ENCODE measurements at places on chromosomes 16 and 17.

DNA sequence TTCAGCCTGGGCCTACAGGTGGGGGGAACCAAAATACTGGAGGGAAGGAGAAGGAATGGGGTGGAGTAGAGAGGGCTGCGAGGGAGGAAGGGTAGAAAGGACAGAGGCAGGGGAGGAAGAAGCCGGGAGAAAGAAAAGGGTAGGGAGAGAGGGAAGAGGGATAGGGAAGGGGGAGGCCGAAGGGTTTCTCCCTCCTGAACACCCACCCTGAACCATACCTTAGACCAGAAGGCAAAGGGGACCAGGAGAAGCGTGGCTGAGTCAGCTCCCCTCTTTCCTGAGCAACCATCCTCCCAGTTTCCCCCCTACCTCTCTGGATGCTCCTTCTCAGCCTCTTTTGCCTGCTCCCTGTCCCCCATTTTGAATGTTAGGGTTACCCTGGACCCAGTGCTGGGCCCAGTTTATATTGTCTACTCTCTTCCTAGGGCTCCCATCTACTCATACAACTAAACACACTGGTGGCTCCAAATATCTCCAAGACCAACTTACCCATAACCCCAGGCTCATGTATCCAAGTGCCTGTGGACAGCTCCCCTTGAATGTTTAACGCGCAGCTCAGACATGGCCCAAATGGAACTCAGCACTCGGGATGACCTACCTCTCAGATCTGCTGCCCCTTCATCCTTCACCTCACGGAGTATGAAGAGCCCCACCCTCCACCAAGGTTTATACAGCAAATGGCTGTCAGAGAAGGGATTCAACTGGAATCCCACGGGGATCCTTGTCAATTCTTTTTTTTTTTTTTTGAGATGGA lies 7.8 kb downstream of the TSPOAP1 start:
- no peak for DNase-seq

- DNase-seq: no peak
Observed at GRCh38 chr17:73446617-73447016, 134.8 kb upstream of the CDC42EP4 start.

DNA sequence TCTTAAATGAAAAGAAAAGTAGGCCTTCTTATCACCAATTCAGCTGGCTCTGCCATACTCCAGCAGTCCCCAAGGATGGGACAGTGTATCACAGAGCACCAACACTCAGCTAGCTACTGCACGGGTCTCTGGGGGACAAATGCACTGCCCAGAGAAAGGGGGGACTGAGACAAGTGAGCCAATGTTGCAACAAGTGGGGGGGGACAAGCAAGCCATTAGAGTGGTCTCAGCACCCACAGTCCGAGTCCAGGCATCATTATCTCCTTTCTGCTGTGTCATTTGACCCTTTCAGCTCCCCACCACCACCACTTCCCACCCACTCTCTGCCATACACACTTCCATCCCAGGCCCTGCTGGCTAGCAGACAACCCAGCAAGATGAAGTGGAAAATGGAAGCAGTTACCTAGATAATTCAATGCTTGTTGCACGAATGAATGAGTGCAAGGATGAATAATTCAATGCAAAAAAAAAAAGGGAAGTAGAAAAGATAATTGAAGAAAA lies 7.0 kb downstream of the TMEM132E start:
- DNase-seq: no peak

DNA sequence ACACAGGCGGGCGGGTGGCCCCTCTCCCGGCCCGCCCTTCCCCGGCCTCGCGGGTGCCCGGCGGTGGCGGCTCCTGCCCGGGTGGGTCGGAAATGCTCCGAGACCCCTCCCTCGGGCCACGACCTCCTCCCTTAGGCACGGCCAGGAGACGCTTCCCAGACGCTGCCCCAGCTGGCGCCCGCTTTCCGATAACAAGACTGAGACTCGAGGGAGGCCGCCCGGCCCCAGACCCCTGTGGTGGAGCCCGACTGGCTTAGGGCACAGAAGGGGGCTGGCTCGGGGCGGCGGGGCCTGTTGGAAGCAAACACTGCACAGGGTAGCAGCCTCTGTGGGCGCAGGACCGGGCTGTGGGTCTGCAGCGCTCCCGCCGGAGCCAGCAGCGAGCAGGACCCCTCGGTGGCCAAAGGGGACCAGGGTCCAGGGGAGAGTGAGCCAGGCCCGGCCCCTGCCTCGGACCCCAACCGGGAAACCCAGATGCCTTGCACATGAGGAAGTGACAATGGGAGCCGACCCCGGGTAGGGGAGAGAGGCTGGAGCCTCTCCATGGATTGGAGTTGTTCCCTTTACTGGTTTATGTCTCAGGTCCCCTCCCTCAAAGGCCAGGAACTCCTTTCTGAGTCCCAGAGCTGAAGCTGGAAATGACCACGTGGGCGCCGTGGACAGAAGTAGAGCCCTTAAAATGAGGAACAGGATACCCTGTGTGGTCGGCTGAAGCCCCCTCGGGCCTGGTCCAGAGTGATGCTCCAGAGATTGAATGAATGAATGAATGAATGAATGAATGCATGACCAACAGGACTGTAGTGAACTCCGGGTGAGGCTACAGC lies 19.8 kb upstream of the ADCY7 start:
- DNase-seq: no peak

GRCh38 chr16:58318391-58318790 lies 23.6 kb upstream of the PRSS54 start:
- no peak for DNase-seq

GRCh38 chr16:67641779-67642708 lies 2.9 kb upstream of the CARMIL2 start:
- no peak for DNase-seq

DNA sequence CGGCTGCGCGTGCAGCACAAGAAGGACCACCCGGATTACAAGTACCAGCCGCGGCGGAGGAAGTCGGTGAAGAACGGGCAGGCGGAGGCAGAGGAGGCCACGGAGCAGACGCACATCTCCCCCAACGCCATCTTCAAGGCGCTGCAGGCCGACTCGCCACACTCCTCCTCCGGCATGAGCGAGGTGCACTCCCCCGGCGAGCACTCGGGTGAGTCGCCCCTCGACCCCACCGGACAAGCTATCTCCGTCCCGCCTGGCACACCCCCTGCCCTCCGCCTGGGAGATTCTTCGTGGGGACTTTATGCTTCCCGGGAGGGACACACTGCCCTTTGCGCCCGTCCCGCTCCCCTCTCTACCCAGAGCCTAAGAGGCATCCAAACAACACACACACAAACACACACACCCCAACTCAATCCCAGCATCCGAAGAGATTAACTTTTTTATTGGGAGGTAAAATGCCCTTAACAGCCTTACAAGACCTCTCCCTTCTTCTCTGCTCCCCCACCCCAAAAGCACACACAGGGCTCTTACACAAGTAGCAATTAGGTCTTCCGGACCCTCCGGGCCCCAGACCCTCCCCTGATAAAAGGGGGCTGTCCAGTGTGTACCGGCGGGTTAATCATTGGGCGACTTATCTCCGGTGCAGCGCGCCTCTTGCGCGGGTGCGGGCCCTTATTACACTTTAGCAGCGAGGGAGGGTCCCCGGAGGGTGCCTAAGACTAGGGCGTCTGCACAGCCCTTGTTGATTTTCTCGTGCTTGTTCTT lies 2.1 kb downstream of the SOX9 start:
- DNase-seq: no peak

All from brain pericyte (primary cell).